SW 1271 (cell line): ENCODE measurements at places on chromosomes 12 and 14.

GRCh38 chr12:47686645-47687240 lies 19.1 kb downstream of the RPAP3 start:
- DNase-seq: peak; percentile 61

- DNase-seq: no peak
Measured at GRCh38 chr14:102043251-102044025, 43.4 kb downstream of the HSP90AA1 start.

GRCh38 chr14:87179936-87180335 lies 813.0 kb downstream of the GALC start:
- DNase-seq: no peak

DNA sequence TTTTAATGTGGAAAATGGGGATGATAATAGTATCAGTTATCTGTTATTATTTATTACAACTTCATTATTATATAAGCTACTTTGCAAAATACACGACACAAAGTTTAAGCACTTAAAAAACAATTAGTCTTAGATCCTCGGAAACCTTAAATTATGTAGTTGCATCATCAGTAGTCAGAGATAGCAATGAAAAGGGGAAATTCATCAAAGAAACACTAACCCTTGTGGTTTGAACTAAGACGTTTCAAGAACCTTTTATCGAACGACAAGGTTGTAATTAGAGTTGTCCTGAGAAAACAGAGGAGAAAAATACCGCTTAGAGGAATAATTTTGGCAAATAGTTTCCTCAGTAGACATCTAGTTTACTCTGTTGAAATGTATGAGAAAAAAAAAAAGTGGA lies 198.5 kb downstream of the PTPRO start:
- DNase-seq: no peak

GRCh38 chr14:101173698-101174521 lies 270.4 kb upstream of the RTL1 start:
- no peak for DNase-seq

GRCh38 chr14:58772116-58772515 lies 134.4 kb downstream of the DACT1 start:
- no peak for DNase-seq
